Choroid plexus epithelial cell (primary cell): ENCODE measurements at places on chromosomes 6 and 20.
A peak's percentile ranks its signal among the peaks of the same experiment; 100 is the strongest.

DNA sequence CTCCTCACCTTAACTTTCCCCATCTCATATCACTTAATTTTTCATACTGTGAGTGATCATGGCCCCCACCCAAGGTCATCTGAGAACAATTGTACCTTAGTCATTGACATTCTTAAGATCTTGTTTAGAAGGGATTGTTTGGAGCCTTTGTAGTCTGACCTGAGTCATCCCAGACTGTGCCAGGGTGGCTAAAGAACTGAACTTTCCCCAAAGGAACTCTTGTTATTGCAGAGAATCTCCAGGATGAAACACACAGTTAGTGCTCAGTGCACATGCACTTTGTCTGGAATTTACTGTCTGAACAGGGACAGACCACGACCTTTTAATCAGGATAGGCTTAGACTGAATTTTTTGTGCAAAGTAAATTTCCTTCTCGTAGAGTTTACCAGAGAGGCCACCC, 112.6 kb upstream of the CCN2 start:
- DNase-seq: peak; percentile 64

DNA sequence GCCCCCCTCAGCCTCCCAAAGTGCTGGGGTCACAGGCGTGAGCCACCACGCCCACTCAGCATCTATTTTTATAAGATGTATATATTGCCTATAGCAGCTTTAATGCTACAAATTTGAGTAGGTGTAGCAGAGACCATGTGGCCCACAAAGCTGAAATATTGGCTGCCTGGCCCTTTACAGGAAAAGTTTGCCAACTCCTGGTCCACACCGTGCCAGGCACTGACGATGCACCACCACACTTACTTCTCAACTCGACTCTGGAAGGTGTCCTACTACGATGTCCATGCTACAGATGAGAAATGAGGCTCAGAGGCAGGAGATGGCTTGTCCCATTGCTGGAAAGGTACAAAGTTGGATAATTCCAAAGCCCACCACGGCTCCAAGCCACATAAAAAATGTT, 17.2 kb upstream of the SRSF6 start:
- DNase-seq: no peak

DNA sequence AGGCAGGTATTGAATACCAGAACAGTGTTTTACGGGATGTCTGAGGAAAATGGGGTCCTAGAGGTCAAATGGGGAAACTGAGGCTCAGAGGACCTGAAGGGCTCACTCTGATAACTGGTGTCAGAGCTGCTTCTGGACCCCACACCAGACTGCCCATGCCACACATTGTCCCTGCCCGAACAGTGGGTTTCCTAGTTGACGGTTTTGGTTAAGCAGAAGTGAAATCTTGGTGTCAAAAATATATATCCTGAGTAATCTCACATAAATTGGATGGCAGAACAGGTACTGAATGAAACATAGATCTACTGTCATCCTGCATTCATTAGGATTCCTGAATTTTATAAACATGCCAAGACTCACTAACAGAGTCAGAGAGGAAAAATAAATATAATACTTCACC, 16.3 kb downstream of the NOX3 start:
- DNase-seq: no peak

GRCh38 chr20:34127792-34128191, 15.7 kb upstream of the EIF2S2 start:
- no peak for DNase-seq

DNA sequence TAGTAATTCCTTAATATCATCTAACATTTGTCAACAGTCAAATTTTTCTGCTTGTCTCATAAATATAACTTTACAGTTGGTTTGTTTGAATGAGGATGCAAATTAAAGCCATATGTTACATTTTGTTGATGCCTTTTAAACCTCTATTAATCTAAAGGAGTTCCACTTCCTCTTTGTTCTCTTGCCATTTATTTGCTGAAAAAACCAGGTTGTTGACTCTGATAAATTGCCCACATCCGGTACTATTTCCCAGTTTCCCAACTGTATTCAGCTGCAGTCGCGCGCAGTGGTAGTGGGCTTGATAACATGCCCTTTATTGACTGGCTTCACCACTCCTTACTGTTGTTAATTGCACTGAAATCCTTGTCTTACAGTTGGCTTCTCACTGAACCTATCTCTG, 32.8 kb upstream of the SIRPB2 start:
- no peak for DNase-seq

DNA sequence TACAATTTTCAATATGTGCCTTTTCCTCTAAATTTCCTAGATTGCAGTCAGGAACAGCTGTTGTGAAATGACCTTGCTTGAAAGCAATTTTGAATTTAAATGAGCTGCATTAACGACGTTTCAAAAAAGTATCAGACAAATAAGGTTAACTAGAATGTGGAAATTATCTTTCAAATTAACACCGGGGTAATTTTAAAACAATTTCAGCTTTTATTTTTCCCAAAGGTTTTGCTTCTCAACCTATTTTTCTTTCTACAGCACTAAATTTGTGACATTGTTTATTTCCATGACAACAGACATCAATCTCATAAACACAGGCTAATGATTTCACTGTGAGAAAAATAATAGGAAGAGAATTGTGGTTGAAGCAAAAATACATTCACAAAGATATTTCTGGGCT, 38.5 kb downstream of the COL12A1 start:
- DNase-seq: no peak

- DNase-seq: peak; percentile 10
Measured at GRCh38 chr6:122610690-122611455, 668 bp downstream of the PKIB start.

DNA sequence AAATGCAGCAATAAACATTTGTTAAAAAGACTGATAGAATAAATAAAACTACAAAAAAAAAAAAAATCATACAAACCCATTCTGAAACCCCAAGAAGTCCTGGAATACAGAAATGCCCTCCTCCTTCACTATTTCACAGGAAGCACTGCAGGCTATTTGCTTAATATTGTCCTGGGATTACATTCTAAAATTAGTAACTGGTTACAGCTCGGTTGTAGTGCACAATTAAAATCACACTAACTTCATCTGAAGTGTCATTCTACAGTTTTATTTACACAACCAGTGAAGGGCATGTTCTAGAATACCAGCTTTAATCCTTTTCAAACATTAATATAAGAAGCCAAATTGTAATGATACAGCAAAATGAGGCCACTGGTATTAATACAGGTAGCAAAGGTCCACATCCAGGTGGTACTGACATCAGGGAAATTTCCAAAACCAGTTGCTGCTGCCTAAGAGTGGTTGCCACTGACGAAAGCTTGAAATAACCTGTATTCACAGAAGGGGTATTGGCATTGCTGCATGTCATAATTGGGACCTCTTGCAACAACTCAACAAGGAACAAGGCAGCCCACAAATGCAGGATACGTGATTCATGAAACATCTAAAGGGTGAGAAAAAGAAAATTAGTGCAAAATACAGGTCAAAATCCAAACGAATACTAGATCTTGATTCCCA, 26.9 kb downstream of the AKIRIN2 start:
- no peak for DNase-seq

DNA sequence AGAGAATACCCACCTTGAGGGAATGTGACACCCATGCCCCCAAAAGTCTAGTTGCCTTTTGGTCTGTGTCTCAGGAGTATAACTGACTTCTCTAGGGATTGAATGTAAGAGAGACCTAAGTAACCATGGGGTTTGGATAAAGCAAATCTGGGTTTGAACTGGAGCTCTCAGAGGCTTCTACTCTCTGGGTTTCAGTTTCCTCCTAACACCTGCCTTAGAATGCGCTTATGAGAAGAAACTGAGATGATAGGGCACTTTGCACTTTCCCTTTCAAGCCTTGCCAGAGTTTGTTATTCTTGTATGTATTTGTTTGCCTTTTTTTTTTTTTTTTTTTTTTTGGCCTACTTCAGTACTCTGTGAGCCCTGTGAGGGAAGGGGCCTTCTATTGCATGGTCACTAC, 19.4 kb downstream of the SDHAF4 start:
- no peak for DNase-seq

- DNase-seq: peak; percentile 72
Measured at GRCh38 chr6:7389162-7389450, 436 bp downstream of the CAGE1 start.

- peak; percentile 57 for DNase-seq
Measured at GRCh38 chr20:36591854-36592641, 13.5 kb upstream of the RAB5IF start.

DNA sequence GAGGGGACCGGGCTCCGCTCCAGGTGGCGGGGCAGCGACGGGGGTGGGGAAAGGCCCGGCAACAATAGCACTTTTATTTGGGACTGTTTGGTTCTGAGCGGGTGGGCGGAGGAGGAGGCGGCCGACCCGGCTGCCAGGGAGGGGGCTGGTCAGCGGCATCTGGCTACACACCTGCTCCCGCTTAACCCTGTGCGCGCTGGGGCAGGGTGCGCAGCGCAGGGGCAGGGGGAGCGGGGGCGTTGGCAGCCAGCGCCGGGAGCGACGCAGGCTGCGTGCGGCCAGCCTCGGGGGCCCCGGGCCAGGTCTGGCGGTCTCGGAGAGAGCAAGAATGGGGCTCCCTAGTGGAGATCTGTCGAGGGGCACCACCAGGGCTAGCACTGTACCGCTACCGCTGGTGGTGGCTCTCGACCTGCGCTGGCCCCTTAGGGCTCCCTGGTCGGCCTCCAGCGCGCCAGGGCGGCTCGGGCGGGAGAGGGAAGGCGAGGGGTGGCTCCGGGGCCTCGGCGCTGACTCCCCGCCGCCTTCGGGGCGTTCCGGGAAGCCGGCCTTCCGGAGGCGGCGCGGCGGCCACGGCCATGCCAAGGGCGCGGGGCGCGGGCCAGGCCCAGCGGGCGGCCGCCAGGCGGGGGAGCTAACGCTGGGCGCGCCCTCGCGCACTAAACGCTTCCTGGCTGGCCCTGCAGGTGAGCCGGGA, 92.4 kb downstream of the NCR2 start:
- DNase-seq: no peak

DNA sequence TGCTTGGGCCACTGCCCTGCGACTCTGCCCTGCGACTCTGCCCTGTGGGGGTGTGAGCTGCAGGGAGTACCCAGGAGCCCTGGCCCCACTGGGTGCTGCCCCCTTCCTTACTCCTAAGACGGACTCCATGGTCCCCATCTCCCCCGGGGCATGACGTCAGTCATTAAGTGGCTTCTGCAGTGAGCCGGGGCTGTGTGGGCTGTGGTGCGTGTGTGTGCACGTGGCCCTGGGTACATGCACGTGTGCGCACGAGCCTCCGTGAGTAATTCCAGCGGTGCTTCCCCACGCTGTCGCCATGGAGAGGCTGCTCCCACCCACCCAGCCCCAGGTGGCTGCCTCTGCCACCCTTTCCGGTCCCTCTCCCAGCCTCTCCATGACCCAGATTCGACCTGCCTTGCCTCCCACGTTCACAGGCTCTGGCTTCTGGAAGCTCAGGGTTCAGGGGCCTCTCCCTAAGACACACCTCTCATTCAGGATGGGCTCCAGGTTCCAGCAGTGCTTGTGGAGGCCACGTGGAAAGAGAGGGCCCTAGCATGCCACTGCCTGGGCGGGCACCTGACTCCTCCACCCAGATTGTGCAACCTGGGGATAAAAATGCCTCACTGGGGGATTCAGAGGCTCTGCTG, 88.3 kb downstream of the DLGAP4 start:
- DNase-seq: no peak
